ENCODE measurements at places on chromosomes 5 and 9. TPM values are rescaled to one million over a fixed set of nuclear protein-coding genes. Genes with fewer than 3 reads are reported as not detected.

GRCh38 chr9:22446589-22446949 lies at the start of gene DMRTA1:
Gene DMRTA1 (plus strand): TSS chr9:22446824. CDS start chr9:22447066, 242 bp downstream.
- peak; percentile 90 for DNase-seq

DNA sequence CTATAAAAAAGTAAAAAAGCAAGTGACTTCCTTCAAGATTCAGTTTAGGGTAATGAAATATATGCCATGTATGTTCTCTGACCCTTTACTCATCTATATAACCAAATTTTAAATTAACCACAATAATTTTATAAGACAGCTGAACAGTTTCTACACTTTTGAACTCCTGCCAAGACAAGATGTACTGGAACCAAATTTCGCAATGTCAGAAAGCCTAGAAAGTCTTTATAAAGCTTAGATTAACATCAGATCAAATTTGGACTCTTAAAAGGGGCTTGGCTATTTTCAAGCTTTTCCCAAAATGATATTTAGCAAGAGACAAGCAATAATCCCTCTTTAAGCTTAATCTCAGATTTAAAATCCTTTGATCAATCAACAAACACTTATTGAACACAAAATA lies 362.6 kb downstream of the PTPRD start:
- DNase-seq: no peak

- no peak for DNase-seq
Measured at GRCh38 chr5:33679791-33680190, 212.0 kb downstream of the ADAMTS12 start.

- DNase-seq: no peak
Measured at GRCh38 chr5:14143546-14143840, 351 bp downstream of the TRIO start.

DNA sequence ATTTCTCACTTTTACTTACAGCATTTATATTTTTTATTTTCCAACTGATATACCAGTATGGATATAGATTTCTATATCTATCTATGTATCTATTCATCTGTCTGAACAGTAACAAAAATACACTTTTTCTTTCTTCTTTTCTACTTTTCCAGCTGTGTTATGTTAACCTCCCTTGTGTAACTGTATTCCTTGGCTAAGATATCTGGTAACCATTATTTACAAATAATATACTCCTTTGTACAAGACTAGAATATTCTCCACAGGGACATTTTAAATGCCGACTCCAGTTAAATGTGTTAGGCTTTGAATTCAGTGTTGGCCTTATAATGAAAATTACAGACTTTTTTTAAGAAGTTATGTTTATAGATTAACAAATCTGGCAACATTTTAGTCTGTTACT lies 168.7 kb downstream of the XRCC4 start:
- DNase-seq: no peak

DNA sequence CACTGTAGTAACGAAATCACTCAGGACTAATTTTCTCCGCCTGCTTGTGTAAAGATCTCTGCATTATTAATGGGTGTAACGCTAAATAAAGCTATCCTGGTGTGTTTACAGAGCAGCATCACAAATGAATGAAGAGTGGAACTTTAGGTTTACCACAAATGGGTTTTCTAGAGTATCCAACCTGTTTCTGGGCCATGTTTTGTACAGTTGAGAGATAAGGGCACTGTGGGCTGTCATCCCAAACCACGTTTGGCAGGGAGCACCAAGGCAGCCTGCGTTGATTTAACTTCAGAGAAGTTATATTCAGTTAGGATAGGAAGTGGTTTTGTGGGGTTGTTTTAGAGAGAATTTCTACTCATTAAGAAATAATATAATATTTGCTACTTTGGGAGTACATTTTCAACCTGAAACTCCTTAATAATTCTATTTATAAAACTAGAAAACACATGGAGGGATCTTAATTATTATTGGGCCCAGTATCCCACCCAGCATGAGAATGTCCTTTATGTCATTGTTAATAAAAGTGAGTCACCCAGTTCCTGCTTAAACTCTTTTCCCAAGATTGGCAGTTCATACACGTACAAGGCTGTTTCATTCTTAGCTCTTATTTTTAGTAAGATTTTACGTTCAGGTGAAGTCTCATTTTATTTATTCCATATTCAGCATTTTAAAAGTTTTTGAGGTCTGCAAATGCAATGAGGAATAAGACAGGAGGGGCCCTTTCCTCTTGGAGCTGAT lies 8.0 kb downstream of the KCNN2 start:
- DNase-seq: no peak

- DNase-seq: no peak
Measured at GRCh38 chr5:126178521-126178920, 244.7 kb upstream of the GRAMD2B start.

DNA sequence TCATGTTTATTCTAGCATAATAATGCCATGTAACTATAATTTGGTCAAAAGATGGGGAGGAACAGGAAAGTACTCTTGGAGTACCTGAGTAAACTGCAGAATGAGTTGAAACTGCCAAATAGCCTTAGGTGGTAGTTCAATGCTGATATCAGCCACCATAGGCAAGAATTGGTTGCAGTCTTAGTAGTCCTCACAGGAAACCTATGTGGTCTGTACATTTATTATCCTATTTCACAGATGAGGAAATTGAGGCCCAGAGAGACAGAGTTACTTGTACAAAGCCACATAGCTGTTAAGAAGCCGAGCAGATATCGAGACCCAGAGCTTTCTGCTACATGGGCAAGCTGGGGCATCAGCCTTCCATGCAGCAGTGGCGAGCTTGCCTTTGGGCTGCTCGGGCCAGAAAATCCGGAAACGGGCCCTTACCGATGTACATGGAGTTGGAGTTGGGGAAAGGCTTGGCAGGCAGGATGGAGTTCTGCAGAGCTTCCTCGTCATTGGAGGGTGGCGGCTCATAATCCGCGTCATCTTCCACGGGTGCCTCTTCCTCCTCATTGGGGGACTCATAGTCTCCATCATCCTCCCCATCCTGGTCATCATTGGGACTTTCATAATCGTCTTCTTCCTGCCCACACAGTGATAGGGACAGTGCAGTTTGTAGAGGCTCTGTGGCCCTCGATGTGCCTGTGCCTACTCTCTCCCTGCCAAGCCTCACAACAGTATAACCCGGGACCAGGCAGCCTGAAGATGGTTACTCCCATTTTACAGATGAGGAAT lies 27.1 kb downstream of the LCP2 start:
- DNase-seq: no peak

GRCh38 chr9:77523891-77524290 lies 124.2 kb downstream of the GNA14 start:
- peak; percentile 42 for DNase-seq

DNA sequence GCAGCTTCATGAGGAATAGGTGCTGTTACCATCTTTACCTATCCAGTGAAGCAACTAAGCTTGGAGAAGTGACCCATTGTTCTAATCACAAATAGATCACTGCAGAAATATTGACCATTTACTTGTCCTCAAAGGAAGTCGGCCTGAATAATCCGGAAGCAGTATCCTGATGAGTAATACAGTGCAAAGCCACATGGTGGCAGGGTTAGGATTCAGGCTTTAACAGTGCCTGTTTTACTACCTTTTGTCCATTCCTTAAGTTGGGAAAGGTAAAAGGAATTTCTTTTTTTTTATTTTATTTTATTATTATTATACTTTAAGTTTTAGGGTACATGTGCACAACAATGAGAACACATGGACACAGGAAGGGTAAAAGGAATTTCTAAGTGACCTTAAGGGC lies 336.3 kb downstream of the KDM4C start:
- no peak for DNase-seq

GRCh38 chr5:39441838-39442237 lies 17.1 kb upstream of the DAB2 start:
- DNase-seq: no peak

DNA sequence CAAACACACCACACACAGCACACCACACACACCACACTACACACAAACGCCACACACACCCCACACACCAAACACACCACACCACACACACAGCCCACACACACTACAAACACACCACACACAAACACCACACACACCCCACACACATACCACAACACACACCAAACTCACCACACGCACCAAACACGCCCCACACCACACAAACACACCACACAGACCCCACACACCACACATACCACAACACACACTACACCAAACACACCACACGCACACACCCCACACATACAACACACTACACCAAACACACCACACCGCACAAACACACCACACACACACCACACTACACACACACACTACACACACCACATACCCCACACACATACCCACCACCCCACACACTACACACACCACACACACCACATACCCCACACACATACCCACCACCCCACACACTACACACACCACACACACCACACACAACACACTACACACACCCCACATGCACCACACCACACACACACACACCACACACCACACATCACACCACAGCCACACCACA lies 151.2 kb downstream of the ERCC6L2 start:
- no peak for DNase-seq

- no peak for DNase-seq
Measured at GRCh38 chr5:171975262-171975876, 31.1 kb downstream of the FBXW11 start.

DNA sequence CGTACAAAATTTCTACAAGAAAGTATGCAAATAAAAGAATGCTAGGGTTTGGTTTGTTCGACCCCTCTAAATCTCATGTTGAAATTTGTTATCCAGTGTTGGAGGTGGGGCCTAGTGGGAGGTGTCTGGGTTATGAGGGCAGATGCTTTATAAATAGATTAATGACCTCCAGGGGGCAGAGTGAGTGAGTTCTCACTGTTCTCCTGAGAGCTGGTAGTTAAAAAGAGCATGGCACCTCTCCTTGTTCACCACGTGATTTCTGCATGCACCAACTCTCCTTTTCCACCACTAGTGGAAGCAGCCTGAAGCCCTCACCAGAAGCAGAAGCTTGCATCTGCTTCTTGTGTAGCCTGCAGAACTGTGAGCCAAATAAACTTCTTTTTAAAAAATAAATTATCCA lies 50.4 kb upstream of the FAM170A start:
- no peak for DNase-seq

DNA sequence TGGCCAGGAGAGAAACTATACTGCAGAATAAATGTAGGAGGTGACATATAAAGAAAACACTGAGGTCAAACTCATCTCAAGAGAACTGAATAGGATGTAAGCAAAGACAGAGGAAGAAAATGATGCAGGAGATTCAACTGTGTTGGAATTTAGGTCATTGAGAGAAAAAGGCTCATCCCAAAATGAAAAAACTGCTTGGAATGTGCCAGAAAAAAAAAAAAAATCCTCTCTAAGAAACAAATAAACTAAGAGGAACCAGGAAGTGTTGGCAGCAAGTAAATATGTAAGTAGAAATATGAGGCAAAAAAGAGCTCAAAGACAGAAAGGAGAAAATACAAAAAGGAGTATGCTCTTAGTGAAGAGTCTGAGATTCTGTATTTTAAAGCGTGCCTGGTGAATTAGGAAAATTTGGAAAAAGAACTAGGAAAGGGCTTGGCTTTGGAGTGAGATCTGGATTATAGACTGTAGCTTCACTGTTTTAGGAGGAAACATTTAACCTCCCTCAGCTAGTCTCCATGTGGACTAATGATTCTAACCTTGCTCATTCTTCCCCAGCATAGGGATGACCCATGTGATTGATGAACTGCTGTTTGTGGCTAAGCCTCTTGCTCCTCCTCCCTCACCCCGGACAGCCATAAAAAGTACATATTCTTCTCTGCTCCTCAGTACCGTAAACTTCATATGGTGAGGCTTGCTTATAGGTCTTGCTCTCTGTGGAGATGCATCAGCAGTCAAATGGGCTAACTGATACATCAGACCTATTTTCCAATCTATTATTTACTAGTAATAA lies 185.6 kb upstream of the POU5F2 start:
- DNase-seq: no peak

DNA sequence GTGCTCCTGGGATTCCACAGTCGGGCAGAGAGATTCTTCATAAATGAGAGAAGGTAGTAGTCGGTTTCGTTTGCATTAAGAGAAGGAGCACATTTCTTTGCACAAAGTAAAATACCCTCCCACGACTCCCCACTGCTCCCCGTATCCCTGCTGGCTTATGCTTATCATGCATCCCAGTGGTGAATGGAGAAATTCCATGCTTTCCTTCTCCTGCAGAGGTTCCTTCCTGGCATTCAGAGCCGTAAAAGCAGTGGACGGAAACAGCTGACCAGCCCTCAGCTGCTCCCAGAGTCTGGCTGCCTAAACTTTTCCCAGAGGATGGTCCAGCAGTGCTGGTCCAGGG lies 93.1 kb downstream of the C9orf152 start:
- DNase-seq: no peak

- DNase-seq: no peak
Measured at GRCh38 chr9:7117676-7118561, 360.1 kb downstream of the KDM4C start.

GRCh38 chr5:37983463-37983862 lies 143.6 kb upstream of the GDNF start:
- DNase-seq: no peak

DNA sequence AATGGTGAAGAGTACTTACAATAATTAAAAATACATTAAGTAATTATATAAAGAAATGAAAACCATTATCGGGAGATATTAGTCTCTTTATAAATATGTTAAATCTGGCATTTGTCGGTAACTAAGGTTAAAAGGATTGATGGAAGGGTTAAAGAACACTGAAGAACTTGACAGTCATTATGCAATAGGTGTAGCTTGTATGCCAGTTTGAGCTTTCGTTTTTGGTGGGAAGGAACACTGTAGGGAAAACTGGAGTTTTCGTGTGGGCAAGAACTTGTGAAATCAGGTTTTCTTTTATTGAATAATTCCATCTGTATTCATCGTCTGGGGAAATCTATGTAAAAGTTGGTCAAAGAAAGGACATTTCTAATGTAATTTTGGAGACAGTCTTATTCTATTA lies 142.3 kb downstream of the DMRTA1 start:
- no peak for DNase-seq

GRCh38 chr5:78626009-78626571 lies 22.5 kb downstream of the LHFPL2 start:
- DNase-seq: no peak

- no peak for DNase-seq
Measured at GRCh38 chr5:141707510-141707909, 25.5 kb upstream of the ARAP3 start.

DNA sequence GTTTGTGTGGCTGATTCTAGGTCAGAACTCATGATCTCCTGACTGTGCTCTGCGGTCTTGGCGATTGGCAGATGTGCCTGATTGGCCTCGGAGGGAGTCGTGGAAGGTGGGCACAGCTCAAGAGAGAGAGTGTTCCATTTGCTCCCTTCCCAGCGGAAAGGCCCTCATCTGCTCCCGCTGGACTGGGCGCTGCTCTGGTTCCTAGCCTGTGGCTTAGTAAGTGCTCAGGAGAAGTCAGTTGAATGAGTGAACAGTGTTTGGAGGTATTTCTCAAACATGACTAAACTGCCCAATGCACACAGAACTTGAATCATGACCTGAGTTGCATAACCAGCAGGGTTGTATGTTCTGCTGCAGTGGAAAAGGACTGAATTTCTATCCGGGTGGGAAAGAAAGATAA lies 120.2 kb upstream of the PITX1 start:
- no peak for DNase-seq

Gene SLCO6A1
- polyA plus RNA-seq: not detected

Gene SPATA31E1
- polyA plus RNA-seq: not detected

Gene SEC61B
- polyA plus RNA-seq: 328 TPM

Gene MSX2
- polyA plus RNA-seq: 0.37 TPM
